Suprapubic skin (tissue), 4 donors: ENCODE measurements at places on chromosomes 7 and 10.

DNA sequence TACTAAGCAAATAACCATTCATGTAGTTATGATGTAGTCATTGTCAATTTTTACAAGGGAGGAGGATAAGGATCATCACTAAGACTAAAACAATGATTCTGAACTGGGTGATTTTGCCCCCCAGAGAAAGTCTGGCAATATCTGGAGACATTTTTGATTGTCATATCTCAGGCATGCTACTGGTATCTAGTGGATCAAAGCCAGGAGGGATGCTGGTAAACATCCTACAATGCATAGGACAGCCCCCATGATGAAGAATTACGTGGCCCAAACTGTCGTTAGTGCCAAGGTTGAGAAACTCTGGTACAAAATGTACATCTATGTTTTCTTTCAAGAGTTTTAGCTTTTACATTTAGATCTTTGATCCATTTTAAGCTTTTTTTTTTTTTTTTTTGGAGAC lies 57.3 kb downstream of the GBF1 start:
- DNase-seq = no peak
- no peak overlapping the region for H3K27ac ChIP-seq
- H3K4me1 ChIP-seq = peaks cover 7% of the 10 kb centered on the region
- H3K36me3 ChIP-seq = no peaks in the 10 kb centered on the region
- no peak overlapping the region for H3K4me3 ChIP-seq

GRCh38 chr10:9823268-9823930 lies 1194.3 kb upstream of the CELF2 start:
- no peak for DNase-seq
- no peaks in the 10 kb centered on the region for H3K27me3 ChIP-seq
- H3K4me3 ChIP-seq = no peak overlapping the region
- H3K36me3 ChIP-seq = no peaks in the 10 kb centered on the region
- H3K27ac ChIP-seq = no peak overlapping the region

DNA sequence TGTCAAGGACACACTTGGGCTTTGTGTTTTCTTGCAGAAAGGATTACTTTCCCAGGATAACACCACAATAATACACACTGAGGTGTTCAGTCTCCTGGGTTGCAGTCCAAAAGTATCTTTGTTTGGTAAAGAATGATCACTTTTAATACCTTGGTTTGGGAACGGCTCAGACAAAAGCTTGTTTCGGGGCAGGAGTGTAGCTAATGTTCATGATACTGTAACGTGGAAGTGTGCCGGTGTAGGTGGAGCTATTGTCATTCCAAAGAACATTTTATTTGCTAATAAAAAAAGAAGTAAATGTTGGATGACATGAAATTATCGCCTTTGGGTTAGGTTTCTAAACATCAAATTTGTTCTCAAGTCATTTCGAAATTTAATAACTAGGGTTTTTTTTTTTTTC lies 1.2 kb downstream of the EIF4H start:
- no peak for DNase-seq
- no peaks in the 10 kb centered on the region for H3K36me3 ChIP-seq
- no peaks in the 10 kb centered on the region for H3K27me3 ChIP-seq
- H3K27ac ChIP-seq = peak overlapping the region; percentile 94
- peak overlapping the region; percentile 98 for H3K4me3 ChIP-seq

GRCh38 chr10:96339956-96340904 lies 18.6 kb downstream of the OPALIN start:
- no peak overlapping the region for H3K27ac ChIP-seq
- no peaks in the 10 kb centered on the region for H3K4me1 ChIP-seq
- peaks cover 12% of the 10 kb centered on the region for H3K27me3 ChIP-seq
- H3K4me3 ChIP-seq = no peak overlapping the region
- DNase-seq = no peak

DNA sequence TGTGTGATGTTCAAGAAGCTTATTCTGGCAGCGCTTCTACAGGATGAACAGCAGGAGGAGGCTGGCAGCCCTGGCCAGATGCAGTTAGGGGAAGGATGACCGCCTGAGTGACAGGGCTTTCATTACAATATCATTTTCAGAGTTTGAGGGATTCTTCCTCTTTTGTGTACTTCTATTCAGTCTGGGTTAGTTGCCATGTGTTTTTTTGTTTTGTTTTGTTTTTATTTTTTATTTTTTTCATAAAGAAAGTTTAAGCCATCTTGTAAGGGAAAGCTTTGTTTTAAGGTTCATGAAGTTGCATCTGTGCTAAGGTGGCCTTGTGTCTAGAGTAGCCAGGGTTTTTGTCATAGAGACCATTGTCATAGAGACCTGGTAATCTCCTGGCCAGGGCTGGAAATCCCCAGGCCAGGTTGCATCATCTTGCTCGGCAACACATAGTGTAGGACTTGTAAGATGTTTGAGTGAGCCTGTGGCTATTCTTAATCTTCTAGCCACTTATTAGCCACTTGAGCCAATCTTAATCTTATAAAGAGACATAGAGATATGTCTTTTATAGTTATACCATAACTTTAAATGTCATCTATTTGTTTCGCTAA lies 230.5 kb upstream of the TMEM229A start:
- H3K27ac ChIP-seq = no peak overlapping the region
- no peaks in the 10 kb centered on the region for H3K4me1 ChIP-seq
- H3K4me3 ChIP-seq = no peak overlapping the region
- H3K27me3 ChIP-seq = no peaks in the 10 kb centered on the region
- H3K36me3 ChIP-seq = no peaks in the 10 kb centered on the region

GRCh38 chr10:115975506-115975905 lies 297.5 kb downstream of the GFRA1 start:
- H3K27ac ChIP-seq = no peak overlapping the region
- H3K27me3 ChIP-seq = no peaks in the 10 kb centered on the region
- no peak overlapping the region for H3K4me3 ChIP-seq

- H3K4me1 ChIP-seq = no peaks in the 10 kb centered on the region
- no peaks in the 10 kb centered on the region for H3K27me3 ChIP-seq
- no peak for DNase-seq
- no peaks in the 10 kb centered on the region for H3K36me3 ChIP-seq
Measured at GRCh38 chr10:122702275-122702674, 2.6 kb upstream of the C10orf120 start.

DNA sequence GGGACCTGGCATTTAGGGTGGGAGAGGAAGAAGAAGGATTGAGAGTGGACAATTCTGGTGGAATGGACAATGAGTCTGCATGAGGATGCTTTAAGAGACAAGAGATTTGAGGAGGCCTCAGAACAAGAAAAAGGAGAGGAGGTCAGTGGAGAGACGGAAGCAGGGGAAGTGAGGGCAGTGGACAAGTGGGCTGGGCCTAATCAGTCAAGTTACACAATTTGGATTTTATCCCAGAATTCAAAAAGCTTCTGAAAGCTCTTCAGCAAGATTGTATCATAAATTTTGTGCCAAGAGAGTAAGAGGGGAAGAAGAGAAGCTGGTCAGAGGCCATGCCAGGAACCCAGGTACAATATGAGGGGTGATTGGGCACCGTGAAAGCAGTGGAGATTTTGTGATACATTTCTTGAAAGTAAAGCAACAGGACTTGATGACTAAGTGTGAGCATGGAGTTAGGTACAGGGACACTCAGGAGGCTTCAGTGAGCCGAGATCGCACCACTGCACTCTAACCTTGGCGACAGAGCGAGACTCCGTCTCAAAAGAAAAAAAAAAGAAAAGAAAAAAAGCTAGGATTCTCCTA lies 19.3 kb upstream of the TSPAN13 start:
- H3K4me3 ChIP-seq = no peak overlapping the region
- no peak overlapping the region for H3K27ac ChIP-seq
- H3K4me1 ChIP-seq = no peaks in the 10 kb centered on the region
- DNase-seq = no peak
- H3K36me3 ChIP-seq = no peaks in the 10 kb centered on the region

GRCh38 chr10:89327803-89328441 lies at the start of gene IFIT3:
TSS of gene IFIT3 (plus strand) at chr10:89327997. CDS start at chr10:89328074, 77 bp downstream.
- H3K4me3 ChIP-seq = peak within 1 kb of the TSS; percentile 49
- H3K27ac ChIP-seq = peak within 1 kb of the TSS; percentile 87
- H3K4me1 ChIP-seq = peaks cover 42% of the 10 kb centered on the region
- peak; percentile 76 for DNase-seq

DNA sequence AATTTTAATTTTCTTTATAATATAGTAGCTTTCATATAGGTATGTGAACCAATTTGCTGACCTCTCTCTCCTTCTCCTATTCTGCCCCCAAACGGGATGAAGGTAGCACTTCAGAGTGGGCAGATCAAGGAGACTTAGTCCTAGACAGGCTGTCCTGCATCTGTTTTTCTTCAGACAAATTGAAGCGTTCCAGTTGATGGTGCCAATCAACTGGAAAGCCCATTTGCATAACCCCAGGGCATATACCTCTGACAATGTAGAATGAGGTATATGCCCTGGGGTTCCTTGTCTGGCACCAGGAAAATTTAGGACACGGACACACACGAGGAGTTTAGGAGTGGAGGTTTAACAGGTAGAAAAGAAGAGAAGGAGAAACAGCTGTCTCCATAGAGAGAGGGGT lies 502.9 kb downstream of the HTR7 start:
- no peak overlapping the region for H3K27ac ChIP-seq
- H3K27me3 ChIP-seq = no peaks in the 10 kb centered on the region
- no peak for DNase-seq
- H3K4me3 ChIP-seq = no peak overlapping the region
- no peaks in the 10 kb centered on the region for H3K36me3 ChIP-seq
- no peaks in the 10 kb centered on the region for H3K4me1 ChIP-seq

GRCh38 chr7:154914996-154915380 lies 87.9 kb downstream of the PAXIP1 start:
- no peak for DNase-seq
- no peak overlapping the region for H3K4me3 ChIP-seq
- H3K36me3 ChIP-seq = no peaks in the 10 kb centered on the region
- H3K27ac ChIP-seq = no peak overlapping the region
- peaks cover 27% of the 10 kb centered on the region for H3K27me3 ChIP-seq

DNA sequence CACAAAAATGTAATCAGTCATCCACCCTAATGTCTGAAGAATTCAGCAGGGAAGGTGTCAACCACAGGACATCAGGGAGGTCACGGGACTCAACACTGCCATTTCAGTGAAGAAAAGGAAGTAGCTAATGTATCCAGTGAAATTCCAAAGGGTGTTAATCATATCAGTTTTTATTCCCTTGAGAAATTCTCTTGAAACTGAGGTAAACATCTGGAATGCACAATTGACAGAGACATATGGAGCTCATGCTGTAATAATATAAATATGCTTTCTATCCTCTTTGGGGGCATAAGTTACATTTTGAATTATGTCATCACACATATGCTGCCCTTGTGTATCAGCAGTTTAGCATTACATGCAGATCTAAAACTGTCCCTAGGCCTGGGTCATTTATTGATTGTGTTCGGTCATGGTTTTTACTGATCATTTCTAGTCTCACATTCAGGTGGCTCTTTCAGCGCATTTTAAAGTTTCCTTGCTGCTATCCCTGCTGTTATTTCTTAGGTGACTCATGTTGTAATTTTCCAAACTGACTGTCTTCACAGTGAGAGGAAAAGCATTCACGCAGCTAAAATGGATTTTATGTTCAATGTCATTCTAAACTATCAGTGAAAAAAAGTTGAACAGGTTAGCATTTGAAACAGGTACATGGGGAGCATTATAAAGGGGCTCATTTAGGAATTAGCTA lies 273.9 kb downstream of the TSPAN12 start:
- no peak overlapping the region for H3K4me3 ChIP-seq
- H3K4me1 ChIP-seq = no peaks in the 10 kb centered on the region
- DNase-seq = no peak
- no peaks in the 10 kb centered on the region for H3K27me3 ChIP-seq

DNA sequence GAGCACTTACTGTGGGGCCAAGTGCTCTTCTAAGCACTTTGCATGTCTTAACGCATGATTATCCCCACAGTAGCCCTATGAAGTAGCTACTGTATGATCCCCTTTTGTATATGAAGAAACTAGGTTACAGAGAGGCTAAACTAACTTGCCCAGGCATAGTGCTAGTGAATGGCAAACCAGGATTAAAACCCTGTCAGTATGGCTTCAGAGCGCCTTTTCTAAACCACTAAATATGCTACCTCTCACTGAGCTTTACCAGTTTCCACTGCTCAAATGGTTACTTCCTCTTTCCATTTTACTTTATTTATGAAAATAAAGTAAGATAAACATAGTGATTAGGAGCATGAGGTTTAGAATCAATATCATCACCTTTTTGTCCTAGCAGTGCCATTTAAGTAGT lies 73.6 kb downstream of the PODXL start:
- H3K4me1 ChIP-seq = peaks cover 4% of the 10 kb centered on the region
- DNase-seq = no peak
- H3K27ac ChIP-seq = no peak overlapping the region

GRCh38 chr10:93204494-93205485 lies 131.1 kb downstream of the CYP26A1 start:
- no peaks in the 10 kb centered on the region for H3K4me1 ChIP-seq
- no peaks in the 10 kb centered on the region for H3K27me3 ChIP-seq
- H3K4me3 ChIP-seq = no peak overlapping the region
- H3K36me3 ChIP-seq = no peaks in the 10 kb centered on the region
- DNase-seq = no peak
- no peak overlapping the region for H3K27ac ChIP-seq

- no peaks in the 10 kb centered on the region for H3K36me3 ChIP-seq
- no peaks in the 10 kb centered on the region for H3K4me1 ChIP-seq
- DNase-seq = no peak
Measured at GRCh38 chr10:125782616-125783015, 7.0 kb upstream of the MMP21 start.

- H3K36me3 ChIP-seq = no peaks in the 10 kb centered on the region
- no peak overlapping the region for H3K4me3 ChIP-seq
- no peaks in the 10 kb centered on the region for H3K27me3 ChIP-seq
- H3K4me1 ChIP-seq = peaks cover 3% of the 10 kb centered on the region
Measured at GRCh38 chr7:50552921-50553320, 12.3 kb downstream of the DDC start.

GRCh38 chr7:157694376-157694665 lies 357.5 kb downstream of the DNAJB6 start:
- DNase-seq = peak; percentile 32
- no peak overlapping the region for H3K4me3 ChIP-seq
- no peaks in the 10 kb centered on the region for H3K36me3 ChIP-seq
- peaks cover 64% of the 10 kb centered on the region for H3K27me3 ChIP-seq
- peaks cover 40% of the 10 kb centered on the region for H3K4me1 ChIP-seq

- no peak overlapping the region for H3K4me3 ChIP-seq
- peaks cover 31% of the 10 kb centered on the region for H3K4me1 ChIP-seq
- H3K36me3 ChIP-seq = no peaks in the 10 kb centered on the region
- H3K27ac ChIP-seq = no peak overlapping the region
- DNase-seq = no peak
- H3K27me3 ChIP-seq = peaks cover 13% of the 10 kb centered on the region
Measured at GRCh38 chr7:4879396-4880081, 4.0 kb downstream of the RADIL start.

DNA sequence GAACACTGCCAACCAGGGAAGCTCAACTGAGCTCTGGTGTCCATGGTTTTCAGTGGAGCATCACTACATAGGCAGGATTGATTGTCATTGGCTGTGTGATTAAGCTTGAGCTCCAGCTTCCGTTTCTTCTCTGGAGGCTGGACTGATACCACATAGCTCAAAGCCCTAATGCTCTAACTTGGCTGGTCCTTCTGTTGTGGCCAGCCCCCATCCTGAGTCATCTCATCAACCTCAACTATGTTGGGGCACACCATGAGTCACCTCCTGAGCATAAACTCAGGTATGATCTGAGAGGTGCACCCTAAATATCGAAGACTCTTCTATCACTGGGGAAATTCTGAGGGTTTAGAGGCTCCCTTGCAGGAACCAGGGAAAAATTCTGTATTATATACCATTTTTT lies 114.5 kb upstream of the INHBA start:
- H3K4me3 ChIP-seq = no peak overlapping the region
- DNase-seq = no peak
- H3K4me1 ChIP-seq = no peaks in the 10 kb centered on the region
- H3K36me3 ChIP-seq = no peaks in the 10 kb centered on the region
- no peaks in the 10 kb centered on the region for H3K27me3 ChIP-seq
- no peak overlapping the region for H3K27ac ChIP-seq
